ENCODE measurements at places on chromosomes 7 and 10.
A peak's percentile ranks its signal among the peaks of the same experiment; 100 is the strongest.

GRCh38 chr10:86197166-86197790 lies 169.3 kb downstream of the GRID1 start:
- DNase-seq: no peak

- DNase-seq: peak; percentile 23
Measured at GRCh38 chr7:150753826-150754603, 16.8 kb downstream of the GIMAP5 start.

GRCh38 chr10:10528563-10528910 lies 489.1 kb upstream of the CELF2 start:
- DNase-seq: no peak

- no peak for DNase-seq
Measured at GRCh38 chr10:21157664-21158063, 260.6 kb upstream of the NEBL start.

GRCh38 chr10:26859241-26860101 lies 1.3 kb downstream of the ABI1 start:
- no peak for DNase-seq

GRCh38 chr7:24133691-24134090 lies 150.3 kb upstream of the NPY start:
- no peak for DNase-seq

DNA sequence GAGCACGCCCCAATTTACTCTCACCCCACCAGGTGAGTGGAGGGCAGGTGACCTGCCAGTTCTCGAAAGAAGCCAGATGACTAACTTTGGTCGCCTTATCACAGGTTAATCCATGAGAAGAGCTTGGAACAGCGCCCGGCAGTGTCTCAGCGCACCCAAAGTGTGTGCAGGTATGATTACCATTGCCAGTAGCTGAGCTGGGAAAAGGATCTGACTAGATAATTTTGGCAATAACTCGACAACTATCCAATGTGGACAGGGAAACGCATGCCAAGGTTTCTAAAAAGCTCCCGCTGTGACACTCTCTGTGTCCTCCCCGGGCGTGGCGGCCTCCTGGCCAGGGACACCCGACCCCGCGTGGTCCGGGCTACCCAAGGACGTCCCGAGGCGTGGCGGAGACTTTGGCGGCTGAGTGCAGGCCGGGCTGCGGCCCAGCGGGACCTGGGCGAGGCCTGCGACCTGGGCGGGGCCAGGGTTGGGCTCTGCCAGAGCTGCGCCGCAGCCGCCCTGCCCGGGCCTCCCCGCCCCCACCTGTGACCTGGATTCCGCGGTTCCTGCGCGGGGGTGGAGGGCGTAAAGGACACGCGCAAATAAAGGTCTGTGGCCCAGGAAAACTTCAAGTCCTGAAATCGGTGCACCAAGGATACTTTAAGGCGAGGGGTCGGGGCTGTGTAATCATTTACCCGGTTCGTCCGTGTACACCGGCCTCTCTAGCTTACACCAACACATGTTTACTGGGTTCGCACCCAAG lies 13.7 kb upstream of the WAPL start:
- DNase-seq: peak; percentile 98

GRCh38 chr10:76432016-76433012 lies 1000.9 kb downstream of the LRMDA start:
- DNase-seq: peak; percentile 32

GRCh38 chr10:101693978-101694673 lies 844 bp downstream of the FBXW4 start:
- DNase-seq: peak; percentile 83

GRCh38 chr7:630111-630511 lies 96.4 kb upstream of the DNAAF5 start:
- DNase-seq: no peak

GRCh38 chr7:50226145-50226544 lies 78.4 kb upstream of the IKZF1 start:
- DNase-seq: no peak

- no peak for DNase-seq
Measured at GRCh38 chr7:117014099-117014656, 60.9 kb downstream of the ST7 start.

DNA sequence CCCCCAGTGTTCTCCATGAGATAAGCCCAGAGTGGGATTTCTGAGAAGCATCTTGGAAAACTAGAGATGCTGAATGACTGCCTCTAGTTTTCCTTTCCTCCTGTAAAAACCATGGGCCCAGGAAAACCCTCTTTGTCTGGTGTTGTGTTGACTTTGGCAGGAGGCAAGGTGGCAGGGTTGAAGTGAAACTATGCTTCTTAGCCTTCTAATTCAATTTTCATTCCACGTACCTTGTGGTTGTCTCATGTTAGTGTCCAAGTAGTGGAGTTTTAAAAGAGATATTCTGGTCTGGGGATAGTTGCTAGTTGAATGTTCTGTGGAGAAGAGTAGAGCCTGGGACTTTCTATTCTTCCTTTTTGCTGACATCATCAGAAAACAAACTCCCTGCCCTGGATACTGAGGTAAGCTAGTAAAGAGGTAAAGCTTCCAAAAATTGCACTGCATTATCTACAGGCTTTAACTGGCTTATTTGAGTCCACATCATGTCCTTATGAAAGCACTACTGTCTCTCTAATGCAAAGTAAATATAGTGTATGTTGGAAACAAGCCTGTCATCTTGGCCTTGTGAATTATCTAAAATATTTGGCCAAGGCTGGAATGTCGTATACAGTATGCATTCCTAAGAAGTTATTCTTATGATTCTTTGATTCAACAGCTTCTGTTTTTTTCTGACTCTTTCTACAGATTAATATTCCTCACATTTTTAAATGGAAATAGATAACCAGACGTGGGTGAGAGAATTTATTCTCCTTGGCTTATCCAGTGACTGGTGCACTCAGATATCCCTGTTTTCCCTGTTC lies at the start of gene OR2F2:
Gene OR2F2 (plus strand): TSS at position 708 of the 800 bp plus-strand sequence. CDS start 0 bp downstream, at position 708.
- DNase-seq: no peak

DNA sequence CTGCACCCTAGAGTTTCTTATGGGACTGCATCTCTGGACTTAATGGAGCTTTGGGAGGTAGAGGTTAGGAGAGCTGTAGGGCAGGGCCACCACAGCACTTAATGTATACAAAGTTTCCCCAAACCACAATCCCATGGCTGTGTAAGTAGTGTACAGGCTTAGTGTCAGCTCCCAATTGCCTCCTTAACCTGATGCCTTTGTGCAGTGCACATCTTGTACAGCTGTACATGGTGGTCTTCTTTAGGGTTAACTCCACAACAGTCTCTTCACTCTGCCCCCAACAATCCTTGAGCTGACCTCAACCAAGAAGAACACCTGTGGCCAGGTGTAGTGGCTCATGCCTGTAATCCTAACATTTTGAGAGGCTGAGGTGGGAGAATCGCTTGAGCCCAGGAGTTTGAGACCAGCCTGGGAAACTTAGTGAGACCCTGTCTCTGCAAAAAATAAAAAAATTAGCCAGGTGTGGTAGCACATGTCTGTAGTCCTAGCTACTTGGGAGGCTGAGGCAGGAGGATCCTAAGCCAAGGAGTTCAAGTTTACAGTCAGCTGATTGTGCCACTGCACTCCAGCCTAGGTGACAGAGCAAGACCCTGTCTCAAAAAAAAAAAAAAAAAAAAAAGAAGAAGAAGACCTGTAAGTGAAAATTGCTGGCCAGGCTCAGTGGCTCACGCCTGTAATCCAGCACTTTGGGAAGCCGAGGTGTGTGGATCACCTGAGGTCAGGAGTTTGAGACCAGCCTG lies 6.8 kb downstream of the PLAU start:
- no peak for DNase-seq

DNA sequence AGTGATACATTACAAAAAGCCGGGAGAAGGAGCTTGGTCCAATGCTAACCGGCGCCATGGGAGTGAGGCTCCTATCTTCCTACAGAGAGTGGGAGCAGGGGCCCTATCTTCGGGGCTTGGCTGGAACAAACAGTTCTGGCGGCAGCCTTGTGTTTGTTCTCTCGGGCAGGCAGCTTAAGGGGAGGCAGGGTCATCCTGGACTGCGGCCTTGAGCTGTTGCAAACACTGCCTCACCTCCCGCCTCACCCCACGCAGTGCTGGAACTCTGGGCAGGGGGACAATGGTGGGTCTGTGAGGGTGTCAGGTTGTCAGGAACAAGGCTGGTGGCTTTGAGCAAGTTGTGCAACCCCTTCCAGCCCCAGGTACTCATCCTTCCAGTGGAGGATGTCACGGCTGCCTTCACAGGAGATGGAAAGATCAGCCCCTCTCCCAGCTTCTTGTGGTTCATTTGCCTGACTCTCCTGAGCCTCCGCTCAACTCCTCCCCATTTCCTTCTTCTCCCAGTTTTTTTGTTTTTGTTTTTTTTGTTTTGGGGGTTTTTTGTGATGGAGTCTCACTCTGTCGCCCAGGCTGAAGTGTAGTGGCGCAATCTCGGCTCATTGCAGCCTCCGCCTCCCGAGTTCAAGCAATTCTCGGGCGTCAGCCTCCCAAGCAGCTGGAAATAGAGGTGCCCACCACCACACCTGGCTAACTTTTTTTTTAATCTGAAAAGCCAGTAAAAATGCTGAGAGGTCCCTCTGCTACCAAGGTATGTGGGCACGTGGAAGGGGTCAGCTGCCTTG lies 57.4 kb downstream of the SPOCK2 start:
- DNase-seq: no peak

DNA sequence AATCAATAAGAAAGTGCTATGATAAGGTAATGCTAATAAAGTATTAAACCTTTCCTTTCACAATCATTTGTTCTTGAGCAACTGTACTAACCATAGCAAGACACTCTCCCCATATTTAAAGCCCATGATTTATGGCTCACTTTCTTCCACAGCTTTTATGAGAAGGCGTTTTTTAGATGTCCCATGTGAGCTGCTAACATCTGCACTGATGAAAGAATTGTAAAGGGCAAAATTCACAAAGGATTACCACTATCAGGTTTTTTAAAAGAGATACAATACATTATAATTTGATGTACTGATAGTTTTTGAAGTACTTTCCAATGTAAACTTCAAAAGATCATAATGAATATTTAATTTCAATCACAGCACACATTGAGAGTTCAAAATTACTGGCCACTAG lies 75.7 kb downstream of the RNLS start:
- no peak for DNase-seq

- no peak for DNase-seq
Measured at GRCh38 chr10:6494936-6495592, 85.0 kb downstream of the PRKCQ start.

DNA sequence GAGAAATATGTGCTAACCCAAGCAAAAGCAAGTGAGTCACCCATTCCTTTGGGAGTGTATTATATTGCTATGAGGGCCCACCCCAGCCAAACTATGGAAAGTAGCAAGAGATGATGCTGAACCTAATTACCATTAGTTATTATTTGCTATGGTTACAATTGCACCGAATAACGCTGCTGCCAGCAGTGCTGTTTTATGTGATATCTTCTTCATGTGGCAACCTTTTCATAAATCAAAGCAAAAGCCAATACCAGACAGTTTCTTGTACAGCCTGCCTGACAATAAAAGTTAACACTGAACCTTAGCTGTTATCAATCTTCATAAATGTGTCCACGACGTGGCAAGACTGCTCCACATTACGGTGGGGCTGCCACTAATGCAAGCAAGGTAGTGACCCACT lies 241.7 kb upstream of the PLXNA4 start:
- DNase-seq: no peak

GRCh38 chr7:34175837-34176236 lies 270.5 kb downstream of the BMPER start:
- no peak for DNase-seq

DNA sequence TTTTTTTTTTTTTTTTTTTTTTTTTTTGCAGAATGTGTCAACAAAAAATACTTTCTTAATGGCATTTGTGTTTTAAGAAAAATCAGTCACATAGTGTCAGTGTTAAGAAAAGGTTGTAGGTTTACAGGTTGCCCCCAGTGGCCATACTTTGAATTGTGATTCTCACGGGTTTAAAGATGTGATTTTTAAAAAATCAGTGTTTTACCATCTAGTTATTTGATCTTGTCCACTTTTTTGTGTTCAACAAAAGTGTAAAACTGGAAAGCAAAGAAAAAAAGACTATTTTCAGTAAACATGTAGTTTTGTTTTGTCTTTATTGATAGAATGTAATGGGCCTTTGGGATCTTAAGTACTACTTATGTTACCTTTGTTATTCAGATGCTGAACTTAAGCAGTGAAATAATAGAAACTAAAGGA lies 25.7 kb downstream of the SUV39H2 start:
- DNase-seq: peak; percentile 35

DNA sequence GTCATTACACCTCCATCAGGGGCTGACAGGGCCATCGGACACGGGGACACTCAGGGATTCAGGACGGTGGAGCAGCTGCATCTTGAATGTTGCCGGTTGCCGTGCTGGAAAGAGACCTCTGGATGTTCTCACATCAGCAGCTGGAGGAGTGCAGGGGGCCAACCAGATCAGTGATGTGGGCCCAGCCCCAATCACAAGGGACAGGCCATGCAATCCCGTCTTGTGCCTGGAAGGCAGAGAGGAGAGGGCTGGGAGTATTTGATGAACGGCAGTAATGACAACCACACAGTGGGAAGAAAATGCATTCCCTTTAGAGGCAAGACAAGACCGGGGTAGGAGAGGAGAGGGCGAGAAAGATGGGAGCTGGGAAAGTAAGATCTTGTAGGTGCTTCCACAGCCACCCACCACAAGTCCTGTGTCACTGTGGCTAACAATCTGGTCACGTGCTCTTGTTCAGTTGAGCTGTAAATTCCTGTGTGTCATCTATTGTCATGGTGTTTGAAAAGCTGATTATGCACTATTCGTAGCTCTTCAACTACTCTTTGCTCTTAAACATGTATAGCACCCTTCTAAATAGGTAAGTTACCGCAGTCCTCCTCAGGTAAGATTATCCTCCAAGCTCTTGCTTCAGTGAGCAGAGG lies 85.9 kb upstream of the LEP start:
- DNase-seq: peak; percentile 21

DNA sequence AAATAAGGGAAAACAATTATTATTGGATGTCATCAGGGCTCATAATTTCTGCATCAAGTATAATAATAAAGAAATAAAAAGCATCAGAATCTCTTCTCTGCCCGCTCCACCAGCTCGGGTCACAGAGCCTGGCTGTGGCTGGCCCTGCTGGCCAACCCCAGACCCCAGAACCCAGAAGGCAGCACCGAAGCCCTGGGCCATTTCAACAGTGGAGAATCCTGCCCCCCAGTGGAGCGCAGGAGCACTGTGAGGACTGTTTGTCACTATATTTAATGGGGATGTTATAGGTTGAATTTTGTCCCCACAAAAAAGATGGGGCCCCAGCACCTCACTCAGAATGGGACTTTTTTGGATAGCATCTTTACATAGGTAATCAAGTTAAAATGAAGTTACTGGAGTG lies 27.3 kb downstream of the DENND11 start:
- peak; percentile 87 for DNase-seq

- peak; percentile 70 for DNase-seq
Measured at GRCh38 chr7:128909625-128910568, 612 bp downstream of the KCP start.

All from iPS-NIHi11 (cell line).